Right cardiac atrium (tissue), 5 donors: ENCODE measurements at places on chromosomes 16 and 17. TPM values are rescaled to one million over a fixed set of nuclear protein-coding genes. Genes with fewer than 3 reads are reported as not detected.

VAT1L gene
- total RNA-seq = 18.0 TPM

HOXB13 gene
- total RNA-seq = not detected

CYBC1 gene
- total RNA-seq = 34.3 TPM

FOXC2 gene
- 3.7 TPM for total RNA-seq

BAIAP3 gene
- total RNA-seq = 0.53 TPM

KAT7 gene
- total RNA-seq = 55.8 TPM

SLC16A3 gene
- 23.7 TPM for total RNA-seq

LAT gene
- 2.4 TPM for total RNA-seq

HES7 gene
- 0.76 TPM for total RNA-seq

PDILT gene
- total RNA-seq = not detected

GABARAPL2 gene
- 245 TPM for total RNA-seq

FOXJ1 gene
- not detected for total RNA-seq

DPEP1 gene
- not detected for total RNA-seq

CD300LB gene
- 0.09 TPM for total RNA-seq

KRT12 gene
- not detected for total RNA-seq

ZNF263 gene
- 17.8 TPM for total RNA-seq

KRT23 gene
- not detected for total RNA-seq

KRTAP4-6 gene
- total RNA-seq = not detected

TAT gene
- not detected for total RNA-seq

SCGB1C2 gene
- total RNA-seq = not detected

SLC16A11 gene
- total RNA-seq = 3.3 TPM

PRCD gene
- total RNA-seq = 11.6 TPM

ZSCAN10 gene
- total RNA-seq = not detected

DNAI2 gene
- total RNA-seq = not detected

AOC3 gene
- 11.5 TPM for total RNA-seq
